ENCODE measurements at places on chromosomes 3 and 15.

DNA sequence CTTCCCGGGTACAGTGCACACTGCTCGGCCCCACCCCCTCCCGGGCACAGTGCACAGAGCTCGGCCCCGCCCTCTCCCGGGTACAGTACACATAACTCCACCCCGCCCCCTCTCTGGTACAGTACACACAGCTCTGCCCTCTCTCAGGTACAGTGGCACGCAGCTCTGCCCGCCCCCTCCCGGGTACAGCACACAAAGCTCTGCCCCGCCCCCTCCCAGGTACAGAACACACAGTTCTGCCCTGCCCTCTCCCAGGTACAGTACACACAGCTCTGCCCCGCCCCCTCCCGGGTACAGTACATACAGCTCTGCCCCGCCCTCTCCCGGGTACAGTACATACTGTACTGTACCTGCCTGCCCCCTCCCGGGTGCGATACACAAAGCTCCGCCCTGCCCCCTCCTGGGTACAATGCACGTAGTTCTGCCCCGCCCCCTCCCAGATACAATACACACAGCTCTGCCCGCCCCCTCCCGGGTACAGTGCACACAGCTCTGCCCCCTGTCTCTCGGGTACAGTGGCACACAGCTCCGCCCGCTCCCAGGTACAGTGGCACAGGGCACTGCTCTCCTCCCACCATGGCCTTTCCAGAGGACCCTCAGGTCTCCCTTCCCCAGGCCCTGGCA lies 16.4 kb upstream of the PRR20G start:
- no peak for DNase-seq

DNA sequence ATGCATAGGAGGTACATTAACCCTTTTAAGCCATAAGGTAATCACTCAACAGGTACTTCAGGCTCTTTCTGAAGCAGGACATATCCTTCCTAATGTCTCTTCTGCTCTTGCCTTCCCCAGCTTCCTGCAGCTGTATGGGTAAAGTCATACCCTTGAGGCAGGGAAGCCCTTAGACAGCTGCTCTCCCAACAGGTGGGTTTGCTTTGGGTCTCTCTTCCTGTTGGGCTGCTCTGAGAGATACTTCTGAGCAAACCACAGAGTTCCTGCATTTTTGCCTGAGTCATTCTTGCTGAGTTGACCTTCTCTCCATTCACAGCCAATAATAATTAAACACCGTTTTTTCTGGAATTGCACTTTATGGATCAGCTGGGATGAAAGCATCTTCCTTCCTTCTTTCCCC lies 2.0 kb upstream of the TRAT1 start:
- DNase-seq = no peak

DNA sequence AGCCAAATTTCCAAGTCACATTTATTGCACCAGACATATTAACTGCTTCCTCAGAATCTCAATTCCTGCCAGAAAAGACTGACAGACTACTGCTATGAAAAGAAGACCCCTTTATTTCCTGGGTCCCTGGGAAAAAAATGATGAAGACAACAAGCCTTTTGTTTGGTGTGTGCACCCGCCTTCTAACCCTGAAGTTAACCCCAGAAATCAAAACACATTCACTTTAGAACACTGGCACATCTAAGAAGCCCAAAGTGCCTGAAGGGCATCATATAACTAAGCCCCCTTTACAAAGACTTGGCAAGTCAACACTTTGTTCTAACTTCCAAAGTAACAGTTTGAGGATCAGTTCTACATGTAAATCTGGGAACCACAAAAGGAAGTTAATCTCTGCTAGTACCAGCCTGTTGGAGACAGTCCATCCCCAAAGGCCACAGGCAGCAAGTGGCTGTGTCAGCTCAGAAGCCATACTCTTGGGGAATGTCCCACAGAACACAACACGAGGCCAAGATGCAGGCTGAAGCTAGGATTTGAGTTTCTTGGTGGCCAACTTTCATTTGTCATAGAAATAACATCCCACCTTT lies 16.3 kb upstream of the ATP1B3 start:
- DNase-seq = no peak

GRCh38 chr3:41525303-41526064 lies 326.2 kb downstream of the CTNNB1 start:
- no peak for DNase-seq

DNA sequence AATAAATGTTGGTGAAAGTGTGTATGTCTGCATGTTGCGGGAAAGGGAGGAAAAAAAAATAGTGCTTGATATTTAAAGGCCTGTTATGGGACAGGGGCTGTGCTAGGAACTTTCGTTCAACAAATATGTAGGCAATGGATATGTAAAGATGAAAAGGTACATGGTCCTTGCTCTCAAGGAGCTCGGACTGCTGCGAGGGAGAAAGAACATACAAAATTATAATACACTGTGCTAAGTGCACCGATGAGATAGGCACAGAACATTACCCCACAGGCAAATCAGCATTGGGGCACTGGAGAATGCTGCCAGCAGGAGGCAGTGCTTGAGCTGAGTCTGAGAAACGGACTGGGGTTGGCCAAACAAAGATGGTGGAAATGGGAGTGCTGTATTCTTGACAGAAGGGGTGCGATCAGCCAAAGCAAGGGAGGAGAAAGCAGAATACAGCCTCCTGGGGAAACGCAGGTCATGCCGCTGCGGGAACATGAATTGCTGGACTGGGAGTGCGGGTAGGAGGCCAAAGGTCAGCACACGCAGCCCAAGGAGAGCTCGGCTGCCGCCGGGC lies 649 bp downstream of the C15orf40 start:
- DNase-seq = peak; percentile 54

- DNase-seq = no peak
Observed at GRCh38 chr3:97658668-97659285, 105.8 kb upstream of the ARL6 start.

GRCh38 chr15:50978580-50978979 lies 70.1 kb downstream of the AP4E1 start:
- DNase-seq = no peak

DNA sequence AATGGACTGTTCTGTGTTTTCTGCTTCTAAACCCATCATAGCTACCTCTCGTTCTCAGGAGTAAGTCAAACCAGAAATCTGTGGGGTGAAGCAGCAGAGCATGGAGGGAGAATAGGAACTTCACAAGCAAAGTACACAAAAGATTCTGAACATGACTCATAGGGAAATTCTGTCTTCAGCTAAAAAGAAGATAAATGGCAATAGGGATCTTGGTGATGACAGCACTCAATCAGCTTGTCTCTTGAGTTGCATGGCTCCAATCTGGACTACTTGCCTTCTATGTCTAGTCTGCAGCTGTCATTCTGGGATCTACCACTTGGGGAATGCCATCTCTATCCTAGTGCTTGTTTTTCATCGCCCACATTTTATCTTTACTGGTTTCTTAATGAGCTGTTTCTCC lies 13.5 kb upstream of the GRAMD1C start:
- DNase-seq = no peak

DNA sequence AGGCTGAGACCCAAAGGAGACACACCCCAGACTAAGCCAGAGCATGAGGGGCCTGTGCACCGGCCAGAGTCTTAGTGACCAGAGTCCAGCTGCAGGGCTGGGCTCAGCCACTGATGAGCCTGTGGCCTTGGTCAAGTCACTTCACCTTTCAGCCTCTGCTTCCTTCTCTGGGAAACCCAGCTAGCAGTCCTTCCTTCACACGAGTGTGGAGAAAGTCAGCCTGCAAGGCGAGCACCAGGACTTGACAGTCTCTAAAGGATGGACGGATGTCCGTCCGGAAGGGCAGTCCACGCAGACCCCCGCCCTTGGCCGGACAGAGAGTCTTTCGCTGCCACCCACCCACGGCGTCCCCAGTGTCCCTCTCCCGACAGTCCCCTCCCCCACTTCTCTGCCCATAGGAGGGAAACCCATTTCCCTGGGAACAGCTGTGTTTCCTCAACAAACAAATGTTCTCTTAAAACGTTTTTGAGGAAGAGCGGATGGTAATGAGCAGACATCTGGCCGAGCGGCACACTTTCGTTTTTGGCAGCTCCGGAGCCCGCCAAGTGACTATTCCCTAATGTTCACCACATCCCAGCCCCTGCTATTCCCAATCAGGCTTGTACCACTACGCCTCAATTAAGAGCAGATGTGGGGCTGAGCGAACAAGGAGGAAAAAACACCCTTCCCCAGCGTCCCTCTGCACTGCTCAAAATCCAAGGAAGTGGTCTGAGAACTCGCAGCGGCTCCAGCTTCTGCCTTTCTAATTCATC lies 129.1 kb upstream of the SMAD3 start:
- no peak for DNase-seq

DNA sequence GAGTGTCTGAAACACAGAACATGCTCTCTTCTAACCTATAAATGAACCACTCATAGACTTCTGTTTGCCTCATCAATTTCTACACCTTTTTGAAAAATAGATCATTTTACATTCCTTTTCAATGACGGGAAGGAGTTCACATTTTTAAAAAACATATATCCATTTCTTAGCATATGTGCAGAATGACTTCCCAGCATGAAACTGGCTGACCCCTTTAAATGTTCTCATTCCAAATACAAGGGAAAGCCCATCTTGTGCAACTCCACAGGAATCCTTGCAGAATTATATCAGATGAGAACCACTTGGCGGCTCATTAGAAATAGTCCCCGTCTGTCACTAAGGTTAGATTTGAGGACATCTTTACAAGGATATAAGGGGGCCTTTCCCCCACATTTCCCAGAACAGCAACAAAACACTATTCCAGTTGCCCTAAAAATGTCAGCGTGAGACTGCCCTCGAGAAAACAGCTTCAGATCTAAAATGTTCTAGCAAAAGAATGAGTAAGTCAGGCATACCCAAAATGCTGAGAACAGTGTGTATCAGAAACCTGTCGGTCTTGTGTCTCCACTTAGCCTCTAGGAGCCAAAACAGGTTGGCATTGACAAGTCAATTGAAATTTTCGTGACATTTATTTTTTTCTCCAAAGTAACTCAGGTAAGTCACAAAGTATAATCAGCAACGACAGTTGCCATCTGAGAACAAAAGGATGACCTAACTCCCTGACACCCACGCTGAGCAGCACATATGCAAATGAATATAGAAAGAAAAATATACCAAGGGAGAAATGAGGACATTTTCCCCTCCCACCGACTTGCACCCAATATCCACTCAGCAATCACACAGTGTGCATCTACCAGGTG lies 63.1 kb downstream of the FOXP1 start:
- DNase-seq = no peak

- peak; percentile 46 for DNase-seq
Observed at GRCh38 chr15:66851311-66852063, 149.5 kb downstream of the SMAD6 start.

DNA sequence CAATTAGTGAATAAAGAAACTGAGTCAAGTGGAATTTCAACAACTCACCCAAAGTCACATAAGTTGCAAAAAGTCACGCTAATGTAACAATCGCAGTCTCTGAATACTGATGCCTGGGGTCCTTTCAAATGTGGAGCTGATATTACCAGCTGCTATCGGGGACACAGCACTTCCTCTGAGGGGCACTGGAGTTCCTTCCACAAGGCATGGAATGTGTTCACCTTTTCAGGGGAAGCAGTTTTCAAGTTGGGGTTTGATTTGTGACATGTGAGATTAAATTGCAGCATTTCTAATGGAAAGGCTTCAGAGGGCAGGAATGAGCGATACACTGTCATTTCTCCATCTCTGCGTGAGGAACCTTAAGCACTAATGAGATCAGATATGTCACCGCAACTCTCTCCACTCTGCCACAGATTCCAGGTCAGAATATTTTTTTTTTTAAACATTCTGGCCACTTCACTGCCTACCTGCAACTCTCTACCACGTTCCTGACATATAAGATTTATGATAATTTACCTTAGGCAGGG lies 807.2 kb upstream of the CFAP20DC start:
- DNase-seq = no peak

DNA sequence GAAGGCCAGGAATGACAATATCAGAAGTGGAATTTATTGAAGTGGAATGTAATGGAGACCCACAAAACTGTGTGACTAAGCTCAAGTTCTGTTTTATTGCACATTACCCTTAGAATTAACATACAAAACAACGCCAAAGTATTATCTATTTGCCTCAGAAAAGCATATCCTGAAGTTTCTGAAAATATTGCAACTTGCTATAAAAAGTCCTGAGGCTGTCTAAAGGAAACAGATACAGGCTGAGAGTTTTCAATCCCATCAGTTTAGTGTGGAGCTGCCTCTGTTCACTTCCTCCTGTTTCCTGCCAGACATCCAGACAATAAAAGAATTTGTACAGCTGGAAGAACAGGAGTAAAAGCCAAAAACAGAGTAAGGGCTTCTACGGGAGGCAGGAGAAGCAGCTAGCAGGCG lies 108.8 kb downstream of the FBN1 start:
- DNase-seq = no peak

GRCh38 chr3:132395126-132395525 lies 22.2 kb upstream of the DNAJC13 start:
- DNase-seq = no peak

DNA sequence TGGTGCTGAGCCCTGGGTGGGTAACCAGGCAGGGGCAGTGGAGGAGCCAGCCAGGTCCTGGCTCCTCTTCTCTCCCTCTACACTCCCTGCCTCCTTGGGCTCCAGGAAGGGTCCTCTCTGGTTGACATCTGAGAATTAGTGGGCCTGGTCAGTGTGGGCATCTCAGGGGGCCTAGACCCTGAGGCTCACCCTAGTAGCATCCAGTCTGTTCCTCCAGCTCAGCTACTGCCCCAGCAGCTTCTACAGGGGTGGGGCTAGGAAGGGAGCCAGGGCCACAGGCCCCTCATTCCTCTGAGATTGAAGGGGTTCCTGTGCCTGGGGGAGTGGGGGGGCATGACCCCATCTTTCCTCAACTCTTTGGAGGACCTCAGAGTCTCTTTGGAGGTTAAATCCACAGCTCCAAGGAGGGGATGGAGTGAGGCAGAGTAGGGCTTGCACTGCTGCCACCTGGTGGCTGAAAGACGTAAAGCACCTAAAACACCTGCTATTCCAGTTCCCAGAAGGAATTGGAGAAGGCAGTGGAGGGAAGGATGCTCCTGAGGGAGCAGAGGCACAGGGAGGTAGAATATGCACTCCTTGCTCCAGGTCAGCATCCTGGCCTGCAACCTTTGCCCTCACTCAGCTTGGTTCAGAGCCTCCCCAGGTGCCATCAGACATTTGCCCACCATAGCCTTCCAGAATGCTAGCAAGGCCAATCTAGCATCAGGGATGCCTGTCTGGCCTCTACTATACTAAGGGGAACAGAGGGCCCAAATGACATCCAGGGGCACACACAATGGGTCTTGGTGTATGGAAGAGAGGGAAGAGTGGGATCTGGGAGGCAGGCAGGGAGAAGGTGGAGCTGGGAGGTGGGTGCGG lies 25.1 kb downstream of the C3orf18 start:
- no peak for DNase-seq
